ENCODE measurements at places on chromosomes 1 and 21.
A peak's percentile ranks its signal among the peaks of the same experiment; 100 is the strongest.

DNA sequence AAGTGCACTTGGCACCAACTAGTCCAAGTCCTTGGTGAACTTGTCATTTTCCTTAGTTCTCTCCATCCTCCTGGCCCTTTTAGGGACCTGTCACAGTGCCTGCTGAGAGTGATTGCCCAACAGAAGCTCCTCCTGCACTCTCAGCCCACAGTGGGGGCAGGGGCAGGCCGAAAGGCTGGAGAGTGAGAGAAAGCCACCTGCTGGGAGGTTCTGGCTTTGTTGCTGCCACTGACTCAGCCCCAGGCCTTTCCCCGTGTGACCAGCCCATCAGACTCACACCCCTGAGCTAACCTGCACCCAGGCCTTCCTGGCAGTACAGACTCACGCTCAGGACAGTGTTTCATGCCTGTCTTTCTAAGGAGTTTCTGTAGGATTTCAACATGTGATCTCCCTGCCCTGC, 17.1 kb upstream of the PROK1 start:
- H3K4me3 ChIP-seq, result no peak overlapping the region
- no peaks in the 10 kb centered on the region for H3K36me3 ChIP-seq
- DNase-seq, result peak; percentile 12
- H3K4me1 ChIP-seq, result no peaks in the 10 kb centered on the region

DNA sequence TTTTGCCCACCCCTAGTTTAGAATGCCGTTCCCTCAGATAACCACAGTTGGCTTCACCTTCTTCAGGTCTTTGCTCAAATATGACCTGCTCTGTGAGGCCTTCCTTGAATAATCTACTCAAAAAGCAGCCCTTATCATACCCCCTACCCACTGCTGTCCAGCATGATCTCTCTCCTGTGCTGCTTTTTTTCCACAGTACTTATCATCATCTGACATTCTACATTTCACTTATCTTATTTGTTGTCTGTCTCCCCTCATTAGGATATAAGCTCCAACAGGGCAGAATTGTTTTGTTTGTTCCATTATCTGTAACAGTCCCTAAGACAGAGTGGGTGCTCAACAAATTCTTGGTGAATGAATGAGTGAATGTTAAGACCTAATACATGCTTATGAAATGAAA, 18.1 kb downstream of the USP24 start:
- DNase-seq, result no peak
- H3K36me3 ChIP-seq, result no peaks in the 10 kb centered on the region
- no peak overlapping the region for H3K4me3 ChIP-seq
- H3K4me1 ChIP-seq, result no peaks in the 10 kb centered on the region

DNA sequence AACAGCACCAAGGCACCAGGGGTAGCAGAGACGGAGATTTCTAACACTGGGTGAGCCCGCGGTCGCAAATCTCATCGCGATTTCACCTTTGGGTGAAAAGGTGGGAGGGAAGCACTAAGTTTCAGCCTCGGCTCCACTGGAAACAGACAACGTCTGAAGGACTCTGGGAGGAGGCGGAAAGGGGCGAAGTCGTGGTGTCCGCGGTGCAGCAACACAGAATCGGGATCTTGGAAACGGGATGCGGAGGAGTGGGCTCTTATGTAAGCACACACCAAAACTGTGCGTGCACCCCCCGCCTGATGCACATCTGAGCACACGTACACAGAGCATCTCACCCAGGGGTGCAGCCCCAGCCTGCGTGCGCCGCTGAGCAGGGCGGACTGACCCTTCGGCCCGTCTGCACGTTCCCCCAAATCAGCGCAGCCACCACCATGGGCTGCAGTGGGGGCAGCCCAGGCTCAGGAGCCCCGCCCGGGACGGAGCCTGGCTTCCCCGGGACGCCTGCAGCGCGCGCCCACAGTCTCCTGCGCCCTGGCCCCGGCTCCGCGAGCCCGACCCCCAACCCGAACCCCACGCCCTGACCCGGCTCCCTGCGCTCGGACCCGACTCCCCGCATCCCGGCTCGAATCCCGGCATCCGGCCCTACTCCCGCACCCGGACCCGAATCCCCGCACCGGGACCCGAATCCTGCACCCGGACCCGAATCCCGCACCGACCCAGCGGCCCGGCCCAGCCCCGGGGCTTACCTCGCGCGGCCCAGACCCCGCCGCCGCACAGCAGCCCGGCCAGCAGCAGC, 670 bp downstream of the CLSTN1 start:
- peak overlapping the region; percentile 79 for H3K4me3 ChIP-seq
- H3K27ac ChIP-seq, result no peak overlapping the region
- no peaks in the 10 kb centered on the region for H3K36me3 ChIP-seq

DNA sequence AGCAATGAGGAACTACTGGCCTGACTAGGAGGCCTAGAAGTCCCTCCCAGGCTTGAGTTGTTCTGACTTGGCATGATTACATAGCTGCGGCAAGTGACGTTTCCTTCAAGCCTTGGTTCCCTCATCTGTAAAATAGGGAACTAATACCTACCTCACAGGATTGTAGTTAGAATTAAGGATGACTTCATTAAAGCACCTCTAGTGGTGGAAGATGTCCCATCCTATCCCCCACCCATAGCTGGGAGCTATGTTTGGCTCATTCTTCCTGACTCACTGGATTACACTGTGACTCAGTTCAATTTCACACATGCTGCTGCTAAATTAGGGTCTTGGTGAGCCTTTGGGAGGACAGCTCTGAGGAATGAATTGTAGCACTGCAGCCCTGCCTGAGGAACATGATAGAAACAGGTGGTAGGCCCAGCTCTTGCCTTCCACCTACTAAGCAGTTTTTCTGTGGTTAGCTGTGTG, 6.0 kb upstream of the SHISA4 start:
- H3K4me1 ChIP-seq, result peaks cover 23% of the 10 kb centered on the region
- peak overlapping the region; percentile 33 for H3K27ac ChIP-seq
- no peaks in the 10 kb centered on the region for H3K36me3 ChIP-seq
- H3K4me3 ChIP-seq, result no peak overlapping the region

DNA sequence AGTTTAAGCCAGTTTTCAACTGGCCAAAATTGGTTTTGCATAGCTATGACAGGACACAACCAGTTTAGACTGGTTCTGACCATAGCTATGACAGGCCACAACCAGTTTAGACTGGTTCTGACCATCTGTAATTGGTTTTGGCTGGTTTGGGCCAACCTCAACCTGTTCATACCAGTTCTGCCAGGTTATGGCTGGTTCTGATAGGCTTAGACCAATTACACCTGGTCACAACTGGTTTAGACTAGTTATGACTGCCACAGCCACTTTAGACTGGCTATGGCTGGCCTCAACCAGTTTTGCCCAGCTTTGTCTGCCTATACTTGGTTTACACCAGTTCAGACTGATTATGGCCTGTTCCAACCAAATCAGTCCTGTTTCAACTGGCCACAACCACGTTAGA, 353.2 kb upstream of the CAMK1G start:
- H3K36me3 ChIP-seq, result no peaks in the 10 kb centered on the region
- no peaks in the 10 kb centered on the region for H3K4me1 ChIP-seq
- no peak overlapping the region for H3K27ac ChIP-seq
- DNase-seq, result no peak
